ENCODE measurements at places on chromosomes 7 and 10.
A peak's percentile ranks its signal among the peaks of the same experiment; 100 is the strongest.

DNA sequence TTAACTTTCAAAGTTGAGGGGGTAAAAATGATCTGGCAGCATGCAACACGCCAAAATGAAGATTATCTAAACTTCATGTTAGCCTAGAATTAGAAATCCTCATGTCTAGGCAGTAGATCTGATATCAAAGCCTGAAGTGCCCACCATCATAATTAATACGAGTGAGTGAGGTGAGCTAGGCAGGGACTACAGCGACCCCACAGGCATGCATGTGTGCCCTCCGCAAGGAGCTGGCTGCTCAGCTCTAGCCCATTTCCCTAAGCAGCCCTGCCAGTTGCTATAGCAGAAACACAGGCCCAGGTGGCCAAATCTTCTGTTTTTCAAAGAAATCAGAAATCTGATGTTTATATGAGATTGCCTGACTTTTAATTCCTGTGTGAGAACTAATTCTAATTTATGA, 93.1 kb upstream of the IFRD1 start:
- no peak for DNase-seq

DNA sequence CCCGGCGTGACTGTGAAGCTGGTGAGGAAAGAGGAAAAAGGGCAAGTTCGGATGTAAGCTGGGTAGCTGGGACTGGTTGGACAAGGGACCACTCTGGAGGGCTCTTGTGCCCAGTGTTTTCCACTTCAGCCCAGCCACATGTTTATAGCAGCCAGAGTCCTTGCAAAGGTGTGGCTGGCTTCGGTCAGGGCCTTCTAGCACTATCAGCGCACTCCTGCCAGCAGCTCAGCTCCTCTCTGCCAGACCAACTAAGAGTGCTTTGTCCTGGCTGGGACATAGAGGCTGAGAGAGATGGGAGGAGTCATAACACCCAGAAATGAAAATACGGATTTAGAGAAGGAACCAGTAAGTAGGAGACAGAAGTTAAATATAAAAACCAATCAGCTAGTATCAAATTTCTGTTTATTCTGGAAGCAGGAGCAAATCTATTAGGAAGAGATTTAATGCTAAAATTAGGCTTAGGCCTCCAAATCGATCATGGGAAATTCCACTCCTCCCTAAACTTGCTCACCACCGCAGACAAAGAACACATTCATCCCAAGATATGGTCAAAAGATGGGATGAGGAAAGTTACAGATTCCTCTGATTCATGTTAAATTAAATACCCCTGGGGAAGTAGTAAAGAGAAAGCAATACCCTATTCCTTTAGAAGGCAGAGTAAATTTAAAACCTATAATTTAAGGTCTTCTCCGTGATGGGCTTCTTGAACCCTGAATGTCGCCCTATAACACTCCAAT, 135.0 kb downstream of the RALA start:
- DNase-seq: peak; percentile 11

DNA sequence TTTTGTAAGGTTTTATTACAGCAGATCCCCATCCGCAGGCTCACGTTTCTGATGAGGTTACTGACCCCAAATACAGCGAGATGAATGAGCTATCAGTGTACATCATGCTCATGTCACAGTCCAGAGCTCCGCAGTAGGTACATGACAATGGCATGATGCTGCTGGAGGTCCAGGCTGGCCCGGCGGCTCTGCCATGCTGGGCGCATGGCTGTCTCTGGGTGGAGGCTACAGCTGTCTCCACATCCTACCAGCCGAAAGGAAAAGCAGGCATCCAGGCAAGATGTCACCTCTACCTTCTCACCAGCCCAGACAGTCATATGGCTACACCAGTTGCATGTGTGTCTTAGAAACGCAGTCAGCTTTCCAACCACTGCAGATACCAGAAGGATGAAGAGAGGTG, 90.9 kb upstream of the RNF32 start:
- no peak for DNase-seq

DNA sequence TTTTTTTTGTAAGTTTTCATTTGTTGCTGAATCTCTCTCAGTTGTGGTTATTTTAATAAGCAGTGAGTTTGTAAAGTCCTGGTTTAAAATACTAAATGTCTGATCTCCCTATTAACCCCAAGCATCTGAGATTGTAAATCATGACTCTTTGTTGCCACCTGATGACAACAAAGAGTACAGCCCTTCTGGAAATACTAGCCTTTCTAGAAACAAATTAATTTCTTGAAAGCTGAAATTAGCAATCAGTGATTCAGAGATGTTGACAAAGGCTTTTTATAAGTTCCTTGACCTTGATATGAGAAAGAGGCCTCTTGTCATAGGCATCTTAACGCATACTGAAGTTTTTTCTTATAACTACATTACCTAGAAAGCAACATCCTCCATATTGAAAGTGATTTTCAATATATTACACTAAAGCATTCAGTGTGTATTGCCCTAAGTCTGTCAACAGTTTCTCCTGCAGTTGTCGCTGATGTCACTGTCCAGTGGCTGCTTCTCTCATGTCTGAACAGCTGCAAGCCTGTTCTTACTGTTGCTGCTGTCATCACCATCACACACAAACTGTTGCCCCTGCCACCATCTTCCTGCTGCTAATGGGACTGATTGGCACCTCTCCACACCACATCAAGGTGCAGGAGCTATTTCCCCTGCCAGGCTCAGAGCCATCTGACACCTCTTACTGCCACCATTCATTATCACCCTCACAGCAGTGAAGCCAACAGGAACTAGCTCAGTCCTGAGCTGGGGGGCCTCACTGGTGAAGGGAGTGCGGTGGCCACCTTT, 95.1 kb upstream of the LRGUK start:
- no peak for DNase-seq

- DNase-seq: no peak
Measured at GRCh38 chr7:102321351-102322201, 34.7 kb downstream of the SPDYE6 start.

GRCh38 chr7:41219276-41219675, 483.6 kb downstream of the INHBA start:
- DNase-seq: no peak

GRCh38 chr7:41881331-41882130, 178.6 kb upstream of the INHBA start:
- DNase-seq: peak; percentile 60
